Stimulated activated CD4-positive, alpha-beta T cell treated with anti-CD3 and anti-CD28 coated beads, Interleukin-12 subunit alpha, Interleukin-12 subunit beta, amount 100 ng/mL, for 24 hours (primary cell): ENCODE measurements at places on chromosomes 1 and 21.

- DNase-seq = no peak
Measured at GRCh38 chr1:53331446-53332185, 3.7 kb upstream of the LRP8 start.

- DNase-seq = no peak
Measured at GRCh38 chr1:4461726-4462290, 192.6 kb upstream of the AJAP1 start.

- no peak for DNase-seq
Measured at GRCh38 chr1:183125279-183125999, 60.6 kb upstream of the LAMC2 start.

- DNase-seq = no peak
Measured at GRCh38 chr1:111948209-111949171, 41.0 kb downstream of the KCND3 start.

GRCh38 chr1:2098839-2099785, 48.9 kb downstream of the PRKCZ start:
- DNase-seq = no peak

GRCh38 chr21:30986965-30987364, 51.3 kb downstream of the KRTAP19-8 start:
- DNase-seq = no peak

GRCh38 chr1:173669491-173669941, at the start of gene ANKRD45:
Gene ANKRD45 (minus strand): TSS chr1:173669851. CDS start chr1:173659418, 10,433 bp downstream.
- peak; percentile 15 for DNase-seq

DNA sequence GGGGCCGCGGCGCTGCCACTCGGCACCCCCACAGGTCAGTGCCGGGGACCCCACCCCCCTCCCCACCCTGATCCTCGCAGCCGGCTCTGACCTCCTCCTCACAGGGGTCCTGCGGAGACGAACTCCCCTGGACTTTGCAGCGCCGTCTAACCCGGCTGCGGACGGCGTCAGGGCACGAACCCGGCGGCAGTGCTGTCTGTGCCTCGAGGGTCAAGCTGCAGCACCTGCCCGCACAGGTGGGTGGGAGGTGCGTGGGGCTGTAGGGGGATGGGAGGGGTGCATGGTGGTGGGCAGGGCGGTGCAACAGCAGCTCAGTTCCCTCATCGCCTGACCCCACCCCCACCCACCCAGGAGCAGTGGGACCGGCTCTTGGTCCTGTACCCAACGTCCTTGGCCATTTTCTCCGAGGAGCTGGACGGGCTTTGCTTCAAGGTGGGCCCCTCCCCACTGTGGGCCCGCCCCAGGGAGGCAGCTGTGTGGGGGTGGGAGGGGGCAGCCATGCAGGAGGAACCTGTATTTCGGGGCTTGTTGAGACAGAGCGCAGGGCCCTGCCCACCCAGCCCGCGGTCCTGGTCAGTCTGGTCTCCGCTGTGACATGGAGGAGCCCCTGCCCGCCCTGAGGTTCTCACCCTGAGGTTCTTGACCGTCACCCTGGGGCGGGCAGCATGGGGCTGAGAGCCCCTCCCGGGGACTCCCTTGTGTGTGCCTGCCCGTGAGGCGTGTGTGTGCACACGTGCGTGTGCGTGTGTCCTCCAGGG, 4.9 kb downstream of the PLEKHN1 start:
- no peak for DNase-seq

- no peak for DNase-seq
Measured at GRCh38 chr1:210072129-210072528, 134.1 kb downstream of the SYT14 start.

DNA sequence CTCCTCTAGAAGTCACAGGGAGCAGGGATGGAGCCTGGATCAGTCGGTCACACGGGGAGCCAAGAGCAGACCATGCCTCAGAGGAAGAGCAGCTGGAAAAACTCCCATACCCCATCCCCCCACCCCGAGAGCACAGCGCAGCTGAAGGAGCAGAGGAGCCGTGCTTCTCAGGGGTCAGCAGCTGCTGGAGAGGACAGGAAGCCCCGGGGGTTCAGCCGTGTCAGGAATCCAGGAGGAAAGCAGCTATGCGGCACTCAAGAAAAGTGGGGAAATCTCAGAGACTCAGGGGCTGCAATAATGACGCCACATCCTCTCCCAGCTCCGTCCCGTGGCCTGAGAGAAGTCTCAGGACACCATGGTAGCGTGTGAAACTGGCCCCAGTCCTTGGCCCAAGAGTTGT, 102.3 kb downstream of the NPHP4 start:
- no peak for DNase-seq

- DNase-seq = peak; percentile 17
Measured at GRCh38 chr21:34836103-34836932, 167.5 kb downstream of the CLIC6 start.

DNA sequence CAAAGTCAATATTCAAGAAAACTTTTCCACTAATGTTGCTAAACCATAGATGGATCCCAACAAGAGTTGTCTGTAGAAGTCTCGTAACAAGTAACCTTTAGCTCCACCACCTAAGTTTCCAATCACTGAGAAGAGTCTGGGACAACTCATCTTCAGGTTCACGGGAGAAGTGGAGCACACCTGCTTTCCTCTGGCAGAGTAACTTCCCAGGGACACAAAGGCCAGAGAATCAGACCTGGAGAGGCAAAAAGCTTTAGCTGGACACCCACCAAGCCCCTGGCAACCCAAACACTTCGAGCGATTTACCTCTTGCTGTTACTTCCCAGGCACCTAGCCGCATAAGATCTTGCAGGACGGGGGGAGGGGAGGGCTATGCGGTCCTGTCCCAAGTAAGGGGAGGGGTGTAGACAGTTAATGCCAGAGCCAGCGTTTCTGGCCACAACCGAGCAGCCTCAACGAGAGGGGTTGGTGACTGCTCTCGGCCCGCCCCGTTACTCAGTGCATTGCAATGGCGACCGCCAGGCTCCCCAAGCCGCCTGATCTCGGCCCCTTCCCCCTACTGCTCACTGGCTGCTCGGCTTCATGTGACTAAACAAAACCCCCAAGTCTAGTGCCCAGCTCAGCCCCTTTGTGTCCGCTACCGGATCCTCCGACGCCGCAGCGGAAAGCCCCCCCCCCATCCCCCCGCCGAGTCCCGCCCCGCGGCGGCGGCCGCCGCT, 709 bp downstream of the ZNF644 start:
- DNase-seq = peak; percentile 30

- no peak for DNase-seq
Measured at GRCh38 chr1:10735563-10736305, 60.7 kb downstream of the CASZ1 start.

DNA sequence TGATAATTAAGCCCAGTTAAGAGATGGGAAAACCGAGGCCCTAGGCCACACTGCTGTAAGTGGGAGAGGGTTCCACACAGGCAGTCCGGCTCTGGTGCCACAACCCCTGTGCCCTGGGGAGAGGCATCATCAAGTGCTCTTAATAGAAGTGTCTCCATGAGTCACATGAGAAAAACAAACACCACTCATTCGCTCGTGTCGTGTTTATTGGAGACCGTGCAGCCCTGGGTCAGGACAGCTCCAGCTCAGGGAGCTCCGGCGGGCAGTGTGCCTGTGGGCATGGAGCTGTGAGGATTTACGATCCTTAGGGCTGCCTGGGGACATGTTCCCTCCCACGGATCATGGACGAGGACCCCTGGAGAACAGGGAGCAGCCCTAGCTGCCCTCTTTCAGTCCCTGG, 658.5 kb downstream of the AJAP1 start:
- no peak for DNase-seq

DNA sequence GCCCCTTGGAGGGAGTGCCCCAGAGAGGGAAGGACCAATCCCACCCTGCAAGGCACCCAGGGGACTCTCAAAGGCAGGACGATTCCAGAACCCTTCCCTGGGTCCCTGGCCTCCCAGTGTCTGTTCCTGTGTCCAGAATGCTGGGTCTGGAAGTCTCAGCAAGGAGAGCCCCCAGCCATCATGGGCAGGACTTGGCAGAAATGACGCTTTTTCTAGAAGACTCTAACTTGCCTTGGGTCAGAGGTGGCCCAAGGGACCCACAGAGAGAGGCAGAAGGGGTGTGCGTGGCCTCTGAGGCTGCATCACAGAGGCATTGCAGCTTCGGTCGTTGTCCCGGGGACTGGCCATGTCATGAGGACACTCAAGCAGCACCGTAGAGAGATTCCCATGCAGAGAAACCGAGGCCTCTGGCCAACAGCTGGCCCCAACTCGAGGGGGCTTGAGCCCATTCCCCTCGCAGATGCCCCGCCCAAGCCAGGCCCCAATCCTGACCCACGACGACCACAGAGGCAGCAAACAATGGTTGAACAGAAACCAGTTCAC, 57.8 kb downstream of the WNT9A start:
- DNase-seq = no peak

DNA sequence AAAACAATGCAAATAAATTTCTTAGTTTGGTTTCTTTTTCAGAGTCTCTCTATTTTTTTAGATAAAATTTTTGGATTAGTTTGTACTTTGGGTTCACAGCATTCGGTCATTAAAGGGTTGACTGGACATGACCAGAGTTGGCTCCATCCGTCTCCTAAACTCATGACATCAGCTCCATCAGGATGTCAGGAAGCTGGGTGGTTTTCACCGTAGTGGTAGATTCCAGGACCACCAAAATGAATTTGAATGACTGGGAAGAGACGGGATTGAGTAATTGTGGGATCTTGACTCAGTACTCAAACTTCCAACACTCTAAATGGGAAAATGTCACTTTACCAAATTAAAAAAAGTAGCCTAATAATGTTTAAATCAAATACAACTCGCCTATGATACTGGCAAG, 279.2 kb upstream of the DUSP10 start:
- DNase-seq = no peak

GRCh38 chr21:14876524-14876840, 188.3 kb downstream of the NRIP1 start:
- no peak for DNase-seq

DNA sequence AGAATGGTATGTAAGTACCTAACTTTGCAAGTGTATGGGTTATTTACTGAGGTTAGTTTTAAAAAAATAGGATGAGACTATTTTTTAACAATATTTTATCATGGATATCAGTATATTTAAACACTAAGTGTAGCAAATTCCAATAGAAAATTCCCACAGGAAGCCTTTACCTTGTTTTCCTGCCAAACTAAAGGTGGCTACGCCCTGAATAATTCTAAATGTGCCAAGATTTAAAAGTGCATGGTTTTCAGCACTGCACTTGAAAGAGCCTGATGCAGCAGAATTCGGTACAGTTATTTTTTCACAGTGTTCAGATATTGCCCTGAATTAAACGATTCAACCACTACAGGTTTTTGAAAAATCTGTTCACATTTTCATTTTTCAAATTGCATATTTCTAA, 1622.8 kb upstream of the B3GALT2 start:
- DNase-seq = no peak
